ENCODE measurements at places on chromosomes 5 and 9. TPM values are rescaled to one million over a fixed set of nuclear protein-coding genes. Genes with fewer than 3 reads are reported as not detected.

- DNase-seq = no peak
Measured at GRCh38 chr5:171999100-171999499, 7.3 kb downstream of the FBXW11 start.

Gene ZNF474
- not detected for total RNA-seq

DNA sequence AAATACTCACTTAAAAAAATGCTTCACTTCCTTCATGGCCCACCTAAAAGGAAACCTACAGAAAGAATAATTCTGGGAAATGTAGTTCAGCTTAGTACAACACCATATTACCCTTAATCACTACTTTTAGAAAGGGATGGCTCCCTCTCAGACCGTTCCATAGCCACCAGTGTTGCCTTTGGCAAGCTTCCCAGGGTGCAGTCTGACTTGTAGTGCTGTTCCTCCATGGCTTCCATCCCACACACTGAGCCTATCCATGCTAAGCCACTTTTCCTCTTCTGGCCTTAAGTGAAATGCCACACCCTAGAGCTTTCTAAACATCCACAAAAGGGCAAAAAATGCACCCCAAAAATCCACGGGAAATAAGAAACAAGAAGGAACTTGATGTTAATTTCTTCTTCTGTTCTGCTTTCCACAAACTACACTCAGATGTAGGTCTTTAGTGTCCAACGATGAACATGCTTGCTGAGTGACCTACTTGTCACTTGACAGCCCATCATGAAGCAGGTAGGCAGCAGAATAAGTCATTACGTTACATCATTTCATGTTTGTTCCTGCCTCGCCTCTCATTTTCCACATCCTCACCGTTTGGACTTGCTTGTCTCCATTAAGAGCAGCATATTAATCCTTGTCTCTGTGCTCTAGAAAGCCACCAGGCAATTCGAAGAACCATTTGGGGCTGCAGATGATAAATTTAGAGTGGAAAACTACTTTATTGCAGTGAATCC, 391.1 kb upstream of the GRAMD2B start:
- peak; percentile 5 for DNase-seq

Gene CYLC2
- not detected for total RNA-seq

Gene NEUROG1
- not detected for total RNA-seq

Data from left colon (tissue), 2 donors.